Mucosa of descending colon (tissue), 3 donors: ENCODE measurements at places on chromosomes 6 and 20. TPM values are rescaled to one million over a fixed set of nuclear protein-coding genes. Genes with fewer than 3 reads are reported as not detected.

- DNase-seq, result no peak
These were observed 52.1 kb downstream of the EDN3 start for GRCh38 chr20:59352541-59352940.

DNA sequence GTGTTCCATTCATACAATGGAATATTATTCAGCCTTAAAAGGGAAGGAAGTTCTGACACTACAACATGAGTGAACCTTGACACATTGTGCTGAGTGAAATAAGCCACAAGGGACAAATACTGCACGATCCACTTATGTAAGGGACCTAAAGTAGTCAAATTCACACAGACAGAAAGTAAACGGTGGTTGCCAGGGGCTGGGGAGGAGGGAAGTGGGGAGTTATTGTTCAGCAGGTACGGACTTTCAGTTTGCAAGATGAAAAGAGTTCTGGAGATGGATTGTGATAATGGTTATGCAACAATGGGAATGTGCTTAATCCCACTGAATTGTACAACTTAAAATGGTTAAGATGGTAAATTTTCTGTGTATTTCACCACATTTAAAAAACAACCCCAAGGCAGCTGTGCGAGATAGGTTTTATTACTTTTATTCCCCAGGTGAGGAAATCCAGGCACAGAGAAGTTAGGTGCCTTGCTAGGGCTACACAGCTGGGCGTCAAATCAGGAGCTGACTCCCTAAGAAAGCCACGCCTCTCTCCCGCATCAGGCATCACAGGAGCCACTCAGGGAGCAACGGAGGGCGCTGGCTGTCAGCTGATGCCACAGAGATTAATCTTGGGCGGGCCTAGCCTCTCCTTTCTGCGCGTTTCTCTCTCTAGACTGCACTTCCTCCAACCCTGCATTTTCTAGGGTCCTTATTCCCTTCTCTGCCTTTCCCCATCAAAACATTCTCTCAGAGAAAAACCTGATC lies 9.3 kb upstream of the TRAF3IP2 start:
- peak; percentile 90 for DNase-seq

DNA sequence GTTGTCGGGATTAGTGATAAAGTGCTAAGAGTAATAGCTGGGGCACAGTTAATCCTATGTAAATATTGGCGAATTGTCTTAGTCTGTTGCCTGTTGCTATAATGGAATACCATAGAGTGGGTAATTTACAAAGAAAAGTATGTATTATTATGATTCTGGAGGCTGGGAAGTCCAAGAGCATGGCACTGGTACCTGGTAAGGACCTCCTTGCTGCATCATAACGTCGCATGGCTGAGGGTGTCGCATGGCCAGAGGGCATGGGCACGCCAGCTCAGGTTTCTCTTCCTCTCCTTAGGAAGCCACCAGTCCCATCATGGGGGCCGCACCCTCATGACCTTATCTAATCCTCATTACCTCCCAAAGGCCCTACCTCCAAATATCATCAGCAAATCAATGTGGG lies 29.7 kb downstream of the IRF4 start:
- no peak for DNase-seq

GRCh38 chr6:149273318-149273717 lies 44.2 kb upstream of the TAB2 start:
- DNase-seq, result peak; percentile 38

- no peak for DNase-seq
These were observed 148.3 kb upstream of the SCGN start for GRCh38 chr6:25503686-25504085.

- DNase-seq, result no peak
These were observed 74.9 kb downstream of the MAP3K4 start for GRCh38 chr6:161066511-161066910.

DNA sequence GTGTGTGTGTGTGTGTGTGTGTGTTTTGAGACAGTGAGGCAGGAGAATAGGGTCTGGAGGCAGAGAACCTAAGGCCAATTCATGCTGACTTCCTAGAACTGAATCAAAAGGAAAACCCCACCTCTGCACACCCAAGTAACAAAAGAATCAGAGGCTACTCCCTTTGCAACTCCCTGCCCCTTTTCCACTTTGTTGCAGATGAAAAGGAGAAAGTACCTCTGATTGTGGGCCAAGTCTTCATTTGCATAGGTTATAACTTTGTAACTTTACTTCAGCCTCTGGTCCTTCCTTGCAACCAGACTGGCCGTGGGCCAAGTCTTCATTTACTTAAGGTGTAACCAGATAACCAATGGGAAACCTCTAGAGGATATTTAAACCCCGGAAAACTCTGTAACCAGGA lies 168.8 kb downstream of the EYA2 start:
- DNase-seq, result peak; percentile 96

SRSF12 gene
- total RNA-seq, result 0.51 TPM

DNA sequence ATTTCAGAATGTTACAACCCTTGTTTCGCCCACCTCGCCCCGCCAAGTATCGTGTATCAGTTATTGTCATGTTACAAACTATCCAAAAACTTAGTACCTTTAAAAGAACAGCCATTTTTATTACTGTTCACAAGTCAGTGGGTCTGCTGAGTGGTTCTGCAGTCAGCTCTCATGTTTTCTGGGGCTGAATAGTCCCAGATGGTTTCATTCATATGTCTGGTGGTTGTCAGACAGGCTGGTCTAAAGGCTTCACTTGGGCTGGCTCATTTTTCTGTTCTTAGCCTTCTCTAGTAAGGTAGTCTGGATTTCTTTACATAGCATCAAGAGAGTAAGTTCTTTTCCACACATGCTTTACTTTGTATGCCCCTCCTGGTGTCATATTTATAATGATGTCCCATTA lies 8.6 kb downstream of the ZNF292 start:
- DNase-seq, result no peak

GRCh38 chr20:45039475-45039820 lies 61.5 kb downstream of the KCNS1 start:
- DNase-seq, result no peak

GRCh38 chr20:60395991-60396390 lies 437.8 kb downstream of the CDH26 start:
- DNase-seq, result no peak
